ENCODE measurements at places on chromosomes 7 and 10. TPM values are rescaled to one million over a fixed set of nuclear protein-coding genes. Genes with fewer than 3 reads are reported as not detected.

Gene HTR7
- total RNA-seq, result 0.37 TPM

Gene HOXA11
- total RNA-seq, result 4.8 TPM

Gene ZNF485
- total RNA-seq, result 4.8 TPM

Gene LRRC18
- total RNA-seq, result not detected

Gene TSPAN12
- total RNA-seq, result 0.37 TPM

Gene NPY
- total RNA-seq, result not detected

Gene TMEM196
- not detected for total RNA-seq

Gene RAB19
- not detected for total RNA-seq

Gene CALML5
- total RNA-seq, result not detected

Gene PLXDC2
- total RNA-seq, result 0.37 TPM

Gene LRRC72
- total RNA-seq, result not detected

Gene GPR26
- not detected for total RNA-seq

Gene CISD1
- 23.9 TPM for total RNA-seq

Gene CELF2
- 23.1 TPM for total RNA-seq

Gene CCDC172
- total RNA-seq, result not detected

Gene CFAP70
- 0.39 TPM for total RNA-seq

Gene CDK14
- total RNA-seq, result 30.5 TPM

Gene SH3PXD2A
- total RNA-seq, result 21.9 TPM

Gene SEMA3C
- 191 TPM for total RNA-seq

Gene NCAPG2
- 31.7 TPM for total RNA-seq

Gene SLC18A2
- not detected for total RNA-seq

Gene SFTPA1
- total RNA-seq, result not detected
